ENCODE measurements at places on chromosomes 16 and 17.

DNA sequence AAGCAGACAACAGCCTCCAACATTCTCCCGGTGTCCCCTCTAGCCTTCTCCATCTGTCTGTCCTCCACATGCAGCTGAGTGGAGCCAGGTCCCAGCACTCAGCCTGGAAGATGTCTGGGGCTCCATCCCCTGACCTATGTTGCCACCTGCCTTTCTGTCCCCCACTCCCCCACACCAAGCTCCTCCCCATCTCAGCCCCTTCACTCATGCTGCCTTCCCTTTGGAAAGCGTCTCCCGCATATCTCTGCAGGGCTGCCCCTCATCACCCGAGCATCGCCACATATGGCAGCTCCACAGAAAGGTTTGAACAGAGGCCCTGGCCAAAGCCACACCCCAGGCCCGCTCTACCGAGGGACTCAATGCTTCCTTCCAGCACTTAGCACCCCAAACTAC lies 24.2 kb downstream of the NSMCE1 start:
- no peak for DNase-seq

DNA sequence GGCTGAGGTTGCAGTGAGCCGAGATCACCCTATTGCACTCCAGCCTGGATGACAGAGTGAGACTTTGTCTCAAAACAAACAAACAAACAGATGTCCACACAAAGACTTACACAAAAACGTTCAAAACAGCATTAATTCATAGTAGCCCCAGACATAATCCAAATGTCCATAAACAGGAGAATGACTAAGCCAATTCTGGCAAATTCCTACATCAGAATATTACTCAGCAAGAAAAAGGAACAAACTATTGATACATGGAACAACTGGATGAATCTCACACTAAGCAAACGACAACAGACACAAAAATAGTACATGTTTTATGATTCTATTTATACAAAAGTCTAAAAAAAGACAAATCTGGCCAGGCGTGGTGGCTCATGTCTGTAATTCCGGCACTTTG lies 10.8 kb upstream of the KPNB1 start:
- no peak for DNase-seq

- DNase-seq, result no peak
These were observed 2.5 kb downstream of the IRX6 start for GRCh38 chr16:55326261-55327092.

GRCh38 chr17:44924107-44924544 lies 8.8 kb upstream of the GFAP start:
- no peak for DNase-seq

- DNase-seq, result no peak
These were observed 11.0 kb downstream of the P3H4 start for GRCh38 chr17:41800601-41801373.

DNA sequence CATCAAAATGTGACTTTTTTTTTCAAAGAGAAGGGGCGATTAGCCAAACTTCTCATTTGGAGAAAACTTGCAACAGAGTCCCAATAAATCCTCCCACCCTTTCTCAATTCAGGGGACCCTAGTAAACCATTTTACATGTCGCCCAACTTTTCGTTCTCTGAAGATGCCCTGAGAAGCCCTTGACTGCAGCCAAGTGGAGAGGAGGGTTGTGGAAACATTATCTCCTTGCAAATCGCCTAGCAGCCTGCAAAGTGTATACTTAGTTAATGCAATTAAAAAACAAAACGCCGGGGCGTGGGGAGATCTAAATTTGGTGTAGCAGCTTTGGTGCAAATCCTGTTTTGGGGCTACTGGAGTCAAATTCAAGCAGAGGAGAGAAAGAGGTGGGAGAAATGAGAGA lies 1.2 kb upstream of the SHISA9 start:
- DNase-seq, result no peak

DNA sequence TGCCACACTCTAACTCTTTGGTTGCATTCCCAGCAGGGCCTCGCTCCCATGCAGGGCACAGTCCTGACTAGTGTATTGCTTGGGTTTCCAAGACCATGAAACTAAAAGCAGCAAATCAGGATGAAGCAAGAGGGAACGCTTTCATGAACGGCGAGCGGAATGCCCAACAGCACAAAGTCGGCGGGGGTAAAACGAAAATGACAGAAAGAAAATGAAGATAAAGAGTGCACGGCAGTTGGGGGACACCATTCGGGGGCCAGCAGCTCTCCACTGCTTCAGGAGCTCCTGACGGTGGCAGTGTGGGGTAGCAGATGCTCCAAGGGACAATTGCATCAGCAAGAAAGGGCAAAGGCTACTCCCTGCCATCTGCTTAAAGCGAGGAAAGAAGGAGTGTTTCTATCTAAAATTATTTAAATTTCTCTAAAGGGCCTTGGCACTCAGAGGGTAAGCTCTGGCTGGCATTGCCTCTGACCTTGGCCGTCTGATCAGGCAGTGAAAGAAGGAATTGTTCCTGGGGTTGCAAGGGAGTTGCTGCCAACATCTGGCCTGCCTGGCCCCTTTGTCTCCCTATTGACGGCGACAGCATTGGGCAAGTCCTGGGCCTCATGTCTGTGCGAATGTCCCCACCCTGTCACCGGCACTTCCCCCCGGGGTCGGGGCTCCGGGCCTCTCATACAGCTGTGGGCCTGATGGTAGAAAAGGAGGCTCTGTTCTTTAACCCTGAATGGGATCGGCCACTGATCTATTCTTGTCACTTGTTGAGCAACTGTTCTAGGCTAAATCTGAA lies 138.2 kb downstream of the CMIP start:
- no peak for DNase-seq

- DNase-seq, result no peak
These were observed 36.9 kb downstream of the MMD start for GRCh38 chr17:55384643-55385232.

GRCh38 chr17:17963066-17963465 lies 9.1 kb downstream of the TOM1L2 start:
- DNase-seq, result no peak

DNA sequence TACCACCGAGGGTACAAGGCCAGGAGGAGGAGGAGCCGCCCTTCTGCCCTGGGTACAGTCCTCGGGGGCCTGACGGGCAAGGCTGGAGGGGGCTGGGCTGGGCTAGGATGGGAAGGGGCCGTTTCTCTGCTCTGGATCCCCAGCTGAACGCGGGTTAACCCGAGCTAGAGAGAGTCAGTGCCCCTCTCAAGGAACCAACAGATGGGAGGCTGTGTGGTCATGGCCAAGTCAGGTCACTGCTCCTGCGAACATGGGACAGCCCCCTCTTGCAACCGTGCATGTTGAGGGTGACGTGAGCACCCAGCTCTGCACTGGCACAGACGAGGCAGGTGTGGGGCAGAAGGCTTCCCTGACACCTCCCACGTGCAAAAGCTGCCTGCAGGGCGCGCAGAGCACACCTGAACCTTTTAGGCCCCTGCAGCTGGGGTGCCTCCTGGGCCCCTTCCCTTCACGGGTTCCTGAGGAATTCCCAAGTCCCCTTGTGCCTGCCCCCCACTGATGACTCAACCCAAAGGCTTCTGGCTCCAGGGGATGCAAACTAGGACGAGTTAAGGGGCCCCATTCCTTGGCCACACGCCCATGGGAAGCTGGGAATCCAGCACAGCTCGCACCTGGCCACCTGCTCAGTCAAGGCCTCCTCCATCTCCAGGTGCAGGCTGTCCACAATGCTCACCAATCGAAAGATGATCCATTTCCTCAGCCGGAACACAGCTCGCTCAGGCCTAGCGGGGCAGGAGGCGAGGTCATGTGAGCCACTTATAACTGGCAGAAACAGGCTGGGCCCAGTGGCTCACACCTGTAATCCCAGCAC lies 6.3 kb downstream of the MYBBP1A start:
- no peak for DNase-seq

GRCh38 chr17:28563475-28563874 lies 7.8 kb downstream of the PIGS start:
- DNase-seq, result no peak

DNA sequence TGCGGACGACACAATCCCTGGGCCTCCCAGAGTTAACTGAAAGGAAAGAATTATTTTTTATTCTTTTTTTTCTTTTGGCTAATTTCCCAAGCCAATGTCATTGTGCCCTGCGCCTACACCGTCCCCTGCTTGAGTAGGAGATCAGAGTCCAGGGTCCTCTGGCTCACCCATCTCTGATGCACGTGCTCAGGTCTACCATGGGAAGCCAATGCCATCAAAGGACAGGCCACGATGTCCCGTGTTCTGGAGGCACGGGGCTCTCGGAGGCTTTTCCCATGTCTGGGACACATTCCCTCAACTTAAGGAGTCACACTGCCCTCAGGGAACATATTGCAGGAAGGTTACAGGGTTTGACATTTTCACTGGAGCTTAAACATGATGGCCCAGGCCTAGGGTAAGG lies 123.7 kb downstream of the SLC39A11 start:
- DNase-seq, result no peak

- no peak for DNase-seq
These were observed 111.4 kb upstream of the MYOCD start for GRCh38 chr17:12554251-12554650.

DNA sequence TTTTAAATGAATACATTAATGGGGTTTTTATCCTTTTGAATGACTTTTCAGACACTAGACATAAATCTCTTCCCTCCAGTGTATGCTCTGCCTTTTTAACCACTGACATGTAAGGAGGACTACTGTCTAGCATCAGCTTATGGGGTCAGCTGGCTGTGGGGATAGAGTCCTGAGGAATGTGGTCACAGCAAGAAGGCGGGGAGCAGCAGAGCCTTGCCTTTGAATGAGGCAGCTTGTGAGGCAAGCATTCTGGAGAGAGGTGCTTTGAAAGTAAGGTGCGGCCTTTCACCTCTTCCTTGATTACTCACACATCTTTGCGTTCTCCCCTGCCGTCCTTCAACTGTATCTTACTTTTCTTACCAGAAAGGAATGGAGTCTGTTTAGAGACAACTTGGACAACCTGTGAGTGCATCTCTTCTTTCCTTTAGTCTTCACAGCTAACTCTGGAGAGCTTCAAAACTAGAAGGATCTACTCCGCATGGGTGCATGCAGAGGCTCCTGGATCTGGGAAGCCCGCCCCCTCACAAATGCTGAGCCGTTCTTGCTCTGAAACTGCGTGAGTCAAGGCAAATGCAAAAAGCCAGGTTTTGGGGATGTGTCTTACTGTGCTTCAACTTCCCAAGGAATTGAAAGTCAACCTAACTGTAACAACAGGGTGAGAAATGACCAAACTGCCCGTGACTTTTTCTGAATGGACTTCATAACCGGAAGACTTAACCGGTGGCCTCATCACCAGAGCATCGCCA lies 49.9 kb downstream of the ADCY7 start:
- DNase-seq, result no peak

GRCh38 chr17:80783971-80784370 lies 207.7 kb upstream of the CHMP6 start:
- DNase-seq, result no peak

- no peak for DNase-seq
These were observed 71.1 kb upstream of the AMZ2 start for GRCh38 chr17:68176718-68177117.

DNA sequence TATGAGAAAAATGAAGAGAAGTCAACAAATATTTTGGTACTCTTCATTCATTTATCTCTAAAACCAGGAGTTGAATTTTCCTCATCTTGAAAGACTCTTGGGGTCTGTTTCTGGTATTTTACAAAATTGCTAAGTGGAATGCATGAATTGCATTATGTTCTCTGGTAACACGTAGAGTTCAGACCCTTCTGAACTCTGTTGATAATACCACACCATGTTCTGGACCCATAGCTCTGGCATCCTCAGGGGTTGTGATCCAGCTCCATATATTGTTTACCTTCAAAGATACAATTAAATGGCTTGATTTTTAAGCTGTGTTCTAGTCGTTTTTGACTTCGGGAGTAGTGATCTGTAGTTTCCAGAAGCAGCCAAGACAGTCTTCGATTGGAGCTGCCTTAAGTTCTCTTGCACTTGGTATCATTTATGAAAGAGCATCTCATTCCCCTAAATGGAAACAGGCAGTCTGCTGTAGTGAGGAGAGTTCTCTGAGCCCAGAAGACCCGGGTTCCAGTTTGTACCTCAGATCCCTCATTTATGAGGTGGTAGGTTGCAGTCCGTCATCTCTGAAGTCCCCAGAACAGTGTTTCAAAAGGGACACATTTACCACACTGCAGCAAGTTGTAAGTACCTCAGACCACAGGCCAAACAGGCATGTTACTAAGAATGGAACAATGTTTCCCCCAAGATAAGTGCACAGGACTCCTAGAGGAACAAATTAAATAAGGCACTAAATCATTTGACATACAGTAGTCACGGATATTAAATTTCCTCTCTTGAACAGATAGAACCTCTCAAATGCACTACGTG lies 9.6 kb downstream of the PSMD7 start:
- DNase-seq, result no peak

DNA sequence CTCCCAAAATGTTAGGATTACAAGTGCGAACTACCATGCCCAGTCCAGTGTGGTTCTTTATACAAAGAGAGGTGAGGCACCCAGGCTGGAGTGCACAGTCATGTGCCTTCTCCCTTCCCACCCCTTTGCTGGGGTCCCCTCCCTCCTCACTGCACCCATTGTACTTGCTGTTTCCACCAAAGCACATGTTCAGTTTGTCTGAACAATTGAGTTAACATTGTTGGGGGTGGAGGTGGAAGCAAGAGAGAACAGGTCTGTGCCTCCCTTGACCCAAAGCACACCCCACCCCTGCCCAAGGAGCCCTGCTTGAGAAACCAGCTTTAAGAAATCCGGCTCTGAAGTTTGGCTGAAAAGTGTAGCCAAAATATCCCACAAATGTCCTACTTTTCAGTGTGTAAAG lies 142.3 kb upstream of the CDH5 start:
- no peak for DNase-seq

DNA sequence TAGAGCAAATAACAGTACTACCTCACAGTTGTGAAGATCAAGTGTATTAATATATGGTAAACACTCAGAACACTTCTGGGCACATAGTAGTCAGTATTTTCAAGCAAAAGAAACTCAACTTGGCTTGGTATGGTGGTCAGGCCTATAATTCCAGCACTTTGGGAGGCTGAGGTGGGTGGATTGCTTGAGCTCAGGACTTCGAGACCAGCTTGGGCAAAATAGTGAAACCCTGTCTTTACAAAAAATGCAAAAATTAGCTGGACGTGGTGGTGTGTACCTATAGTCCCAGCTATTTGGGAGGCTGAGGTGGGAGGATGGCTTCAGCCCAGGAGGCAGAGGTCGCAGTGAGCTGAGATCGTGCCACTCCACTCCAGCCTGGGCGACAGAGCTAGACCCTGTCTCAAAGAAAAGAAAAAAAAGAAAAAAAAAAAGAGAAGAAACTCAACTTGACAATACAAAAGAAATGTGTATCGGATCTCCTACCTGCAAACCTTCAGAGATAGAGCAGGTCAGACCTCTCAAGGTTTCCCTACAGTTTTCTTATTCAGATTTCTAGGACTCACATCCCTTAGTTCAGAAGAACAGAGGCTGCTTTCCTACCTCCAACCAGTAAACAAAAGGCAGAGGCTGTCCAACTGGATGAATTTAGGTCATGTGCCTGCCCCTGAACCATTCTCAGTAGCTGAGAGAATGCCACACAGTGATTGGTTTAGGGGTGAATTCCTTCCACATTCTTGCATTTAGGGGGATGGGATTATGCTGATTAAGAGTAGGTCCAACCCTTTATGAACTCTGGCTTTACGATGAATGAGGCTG lies 1.7 kb upstream of the KPNA2 start:
- no peak for DNase-seq

DNA sequence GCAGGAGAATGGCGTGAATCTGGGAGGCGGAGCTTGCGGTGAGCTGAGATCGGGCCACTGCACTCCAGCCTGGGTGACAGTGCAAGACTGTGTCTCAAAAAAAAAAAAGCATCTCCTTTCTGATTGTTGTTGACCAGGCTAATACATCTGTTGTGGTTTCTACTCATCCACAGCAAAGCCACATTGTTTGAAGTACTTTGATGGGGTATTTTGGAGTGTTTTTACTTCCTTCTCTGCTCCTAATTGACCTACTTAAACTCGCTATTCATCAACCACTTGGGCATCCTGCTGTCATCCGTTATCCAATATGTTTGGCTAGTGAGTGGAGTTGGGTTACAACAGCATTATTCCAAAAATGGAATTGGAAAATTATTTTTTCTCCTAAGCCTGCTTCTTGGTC lies 3.5 kb upstream of the CDC27 start:
- no peak for DNase-seq
